ENCODE measurements at places on chromosomes 5 and 9.

- no peak for DNase-seq
These were observed 180.2 kb upstream of the EGFLAM start for GRCh38 chr5:38078161-38078560.

- DNase-seq, result no peak
These were observed 68.7 kb downstream of the PCDH1 start for GRCh38 chr5:141809380-141810096.

DNA sequence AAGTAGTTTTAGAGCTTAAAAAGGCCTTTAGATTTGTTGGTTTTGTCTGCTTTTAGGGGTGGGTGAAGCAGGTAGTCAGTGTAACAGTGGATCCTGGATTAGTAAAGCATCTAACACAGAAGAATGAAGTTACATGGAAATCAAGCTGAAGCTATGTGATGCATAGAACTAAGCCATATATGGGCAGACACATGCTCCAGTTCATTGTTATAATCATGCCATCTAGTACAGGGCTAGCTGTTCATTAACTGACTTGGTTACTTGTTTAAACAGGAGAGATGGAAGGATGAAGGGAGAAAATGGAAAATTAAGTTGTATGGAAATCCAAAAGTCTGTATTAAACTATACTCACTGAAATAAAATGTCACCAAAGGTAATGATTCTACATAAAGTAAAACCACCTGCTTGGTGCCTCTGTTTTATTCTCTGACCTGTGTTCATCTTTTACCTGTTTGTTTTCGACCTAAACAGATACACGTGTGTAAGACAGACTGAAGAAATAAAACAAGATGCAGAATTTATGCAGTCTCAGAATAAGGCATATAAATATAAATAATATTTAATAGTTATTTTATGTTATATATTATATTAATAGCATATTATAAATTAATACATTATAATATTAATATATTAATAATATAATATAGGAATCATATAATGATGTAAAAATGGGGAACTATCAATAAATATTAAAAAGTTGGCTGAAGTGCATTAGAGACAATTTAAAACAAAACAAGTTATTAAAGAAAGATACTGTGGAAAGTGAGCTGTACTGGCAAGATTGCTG lies 33.9 kb downstream of the MRPS30 start:
- DNase-seq, result no peak

- no peak for DNase-seq
These were observed 839.3 kb upstream of the ARRDC3 start for GRCh38 chr5:92222449-92222848.

GRCh38 chr9:130461218-130461630 lies 16.5 kb downstream of the ASS1 start:
- peak; percentile 77 for DNase-seq

DNA sequence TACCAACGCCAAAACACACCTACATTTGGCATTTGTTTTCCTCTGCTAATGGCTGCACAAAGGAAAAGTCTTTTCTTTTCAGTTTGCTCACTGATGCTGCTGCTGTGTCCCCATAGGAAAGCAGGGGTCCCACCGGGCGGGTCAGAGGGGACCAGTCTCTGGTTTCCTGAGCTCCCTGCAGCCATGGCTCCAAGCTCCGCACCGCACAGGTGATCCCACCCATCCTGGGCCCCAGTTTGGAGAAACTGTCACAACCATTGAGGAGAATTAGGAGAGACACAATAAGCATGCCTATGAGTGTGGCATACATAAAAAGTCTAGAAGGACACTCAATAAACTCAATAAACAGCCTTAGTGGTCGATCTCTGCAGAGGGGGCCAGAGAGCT lies 19.9 kb downstream of the MED10 start:
- no peak for DNase-seq

- no peak for DNase-seq
These were observed 77.5 kb downstream of the HSPA4 start for GRCh38 chr5:133129289-133129688.

DNA sequence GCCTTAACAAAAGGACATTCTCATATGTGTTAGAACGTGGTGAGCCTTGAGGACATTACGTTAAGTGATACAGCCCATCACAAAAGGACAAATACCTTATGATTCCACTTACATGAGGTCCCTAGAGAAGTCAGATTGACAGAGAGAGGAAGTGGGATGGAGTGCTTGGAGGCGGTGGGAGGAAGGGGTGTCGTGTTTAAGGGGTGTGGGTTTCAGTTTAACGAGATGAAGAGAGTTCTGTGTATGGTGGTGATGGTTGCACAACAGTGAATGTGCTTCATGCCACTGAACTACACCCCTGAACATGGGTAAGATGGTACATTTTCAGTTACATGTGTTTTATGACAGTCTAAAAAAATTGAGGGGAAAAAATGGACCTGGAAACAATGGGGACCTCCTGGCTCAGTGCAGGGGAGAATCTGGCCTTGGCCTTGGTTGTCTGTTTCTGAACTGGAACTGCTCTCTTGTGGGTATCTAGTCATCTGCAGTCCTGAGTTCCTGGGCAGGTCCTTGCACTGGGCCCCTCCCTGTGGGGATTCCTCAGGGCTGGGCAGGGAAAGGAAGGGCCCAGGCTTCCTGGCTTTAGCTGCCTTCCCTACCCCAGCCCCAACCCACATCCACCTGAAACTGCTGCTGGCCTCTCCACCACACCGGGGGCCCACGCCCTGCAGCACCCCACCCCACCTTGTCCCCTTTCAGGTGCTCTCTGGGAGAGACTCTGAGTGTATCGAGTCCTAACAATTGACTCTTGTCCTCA lies 17.8 kb downstream of the LRRC8A start:
- DNase-seq, result no peak

GRCh38 chr5:65867542-65868195 lies 58.7 kb upstream of the ERBIN start:
- no peak for DNase-seq

GRCh38 chr9:91489361-91489899 lies 65.8 kb upstream of the NFIL3 start:
- DNase-seq, result no peak

- DNase-seq, result no peak
These were observed 11.4 kb downstream of the HABP4 start for GRCh38 chr9:96461336-96461735.

DNA sequence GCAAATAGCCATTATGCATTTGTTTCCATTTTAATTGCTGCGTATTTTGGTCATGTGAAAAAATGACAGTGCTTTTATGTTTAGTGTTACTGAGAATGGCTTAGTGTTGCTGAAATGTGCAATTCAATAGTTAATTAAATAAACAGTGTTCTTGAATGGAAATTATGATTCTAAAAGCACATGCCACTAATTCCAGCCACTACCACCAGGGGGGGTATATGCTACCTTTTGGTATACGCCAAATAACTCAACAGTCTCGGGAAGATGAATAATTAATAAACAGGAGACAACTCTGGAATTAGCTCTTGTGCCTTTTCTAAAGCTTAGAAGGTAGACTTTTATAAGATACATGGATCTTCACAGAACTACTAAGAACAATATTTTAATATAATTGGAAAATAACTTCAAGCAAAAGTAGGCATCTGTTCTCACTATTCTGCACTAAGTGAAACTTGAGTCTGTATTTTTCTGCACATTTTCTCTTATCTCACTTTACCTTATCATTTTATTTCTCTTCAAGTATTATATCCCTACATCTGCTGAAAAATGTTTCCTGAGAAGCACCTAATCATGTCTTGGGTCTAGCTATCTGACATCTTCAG lies 83.5 kb upstream of the MINAR2 start:
- DNase-seq, result peak; percentile 16

DNA sequence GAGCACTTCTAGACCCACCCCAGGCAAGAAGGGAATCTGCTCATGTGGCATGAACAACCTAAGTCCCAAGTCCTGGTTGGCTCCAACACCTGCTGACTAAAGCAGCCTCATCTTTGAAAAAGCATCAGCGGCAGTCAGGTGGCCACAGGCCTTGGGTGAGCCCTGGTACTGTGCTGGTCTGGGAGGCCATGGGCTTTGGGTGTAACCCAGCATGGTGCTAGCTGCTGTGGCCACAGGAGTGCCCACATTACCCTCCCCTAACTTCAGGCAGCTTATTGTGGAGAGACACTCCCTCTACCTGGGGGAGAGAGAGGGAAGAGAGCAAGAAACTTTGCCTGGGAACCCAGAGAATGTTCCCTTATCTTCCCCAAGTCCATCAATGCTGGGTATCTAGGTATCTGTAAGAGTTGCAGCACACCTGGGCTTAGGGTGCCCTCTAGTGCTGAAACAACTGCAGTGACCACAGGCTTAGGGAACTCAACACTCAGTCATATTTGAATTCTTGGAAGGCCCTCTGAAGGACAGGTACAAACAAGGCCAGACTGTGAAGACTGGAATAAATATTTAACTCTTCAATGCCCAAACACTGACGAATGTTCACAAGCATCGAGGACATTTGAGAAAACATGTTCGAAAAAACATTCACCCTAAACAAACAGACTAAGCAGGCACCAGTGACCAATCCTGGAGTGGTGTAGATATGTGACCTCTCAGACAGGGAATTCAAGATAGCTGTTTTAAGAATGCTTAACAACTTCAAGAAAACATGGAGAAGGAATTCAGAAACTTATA lies 69.9 kb upstream of the OR2K2 start:
- no peak for DNase-seq

- no peak for DNase-seq
These were observed 33.1 kb downstream of the NNT start for GRCh38 chr5:43636076-43636475.

GRCh38 chr9:134670851-134671281 lies 29.3 kb downstream of the COL5A1 start:
- DNase-seq, result no peak

- no peak for DNase-seq
These were observed 81.9 kb upstream of the CTSL start for GRCh38 chr9:87643778-87644570.

DNA sequence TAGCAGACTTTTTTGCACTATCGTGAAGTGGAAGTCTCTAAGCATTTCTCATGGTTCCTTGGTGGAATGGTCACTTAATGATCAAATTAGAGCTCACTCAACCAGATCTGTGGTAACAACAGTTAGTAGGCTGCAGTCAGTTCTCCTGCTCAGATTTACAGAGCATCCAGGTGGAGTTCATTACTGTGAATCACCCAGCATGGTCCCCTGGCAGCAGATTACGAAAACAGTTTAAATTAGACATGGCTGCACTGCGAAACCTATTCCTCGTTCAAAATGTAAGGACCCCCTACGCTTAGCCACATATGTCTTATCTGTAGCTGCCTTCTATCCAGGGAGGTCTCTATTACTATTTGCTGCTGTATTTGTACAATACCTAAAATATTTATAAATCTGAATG lies 823.6 kb upstream of the ARRDC3 start:
- no peak for DNase-seq

- no peak for DNase-seq
These were observed 3.6 kb downstream of the GDNF start for GRCh38 chr5:37836235-37836591.

DNA sequence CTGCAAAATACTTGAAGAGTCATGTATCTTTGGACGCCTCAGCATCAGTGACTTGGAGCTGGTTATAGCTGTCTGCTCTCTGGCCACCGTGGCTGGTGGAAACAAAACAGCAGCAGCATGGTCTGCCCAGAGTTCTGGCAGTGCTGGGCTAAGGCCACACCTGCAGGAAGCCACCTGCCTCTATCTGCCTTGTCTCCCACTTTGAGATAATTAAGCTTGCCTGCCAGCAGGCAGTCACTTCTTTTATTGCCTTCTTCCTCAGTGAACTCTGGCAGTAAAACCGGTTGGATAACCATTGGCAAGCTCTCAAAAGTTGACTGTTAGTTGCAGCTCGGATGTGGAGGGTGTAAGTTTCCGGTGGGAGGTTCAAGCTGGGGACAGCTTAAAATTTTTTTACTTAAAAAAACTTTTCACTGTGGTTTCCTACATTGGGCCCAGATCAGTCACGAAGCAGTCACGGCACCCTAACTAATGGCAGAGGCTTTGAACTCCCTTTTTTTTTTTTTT lies 4.9 kb downstream of the SMIM3 start:
- peak; percentile 51 for DNase-seq

GRCh38 chr5:6464441-6464840 lies 15.8 kb downstream of the UBE2QL1 start:
- DNase-seq, result no peak

DNA sequence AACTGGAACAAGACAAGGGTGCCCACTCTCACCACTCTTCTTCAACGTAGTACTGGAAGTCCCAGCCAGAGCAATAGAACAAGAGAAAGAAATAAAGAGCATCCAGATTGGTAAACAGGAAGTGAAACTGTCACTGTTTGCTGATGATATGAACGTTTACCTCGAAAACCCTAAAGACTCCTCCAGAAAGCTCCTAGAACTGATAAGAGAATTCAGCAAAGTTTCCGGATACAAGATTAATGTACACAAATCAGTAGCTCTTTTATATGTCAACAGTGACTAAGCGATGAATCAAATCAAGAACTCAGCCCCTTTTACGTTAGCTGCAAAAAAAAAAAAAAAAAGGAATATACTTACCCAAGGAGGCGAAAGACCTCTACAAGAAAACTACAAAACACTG lies 306.6 kb downstream of the PLK2 start:
- DNase-seq, result no peak

GRCh38 chr5:95712347-95712958 lies 18.7 kb upstream of the RHOBTB3 start:
- DNase-seq, result no peak

- no peak for DNase-seq
These were observed 654 bp downstream of the RANBP6 start for GRCh38 chr9:6014670-6015270.

- no peak for DNase-seq
These were observed 39.0 kb downstream of the ITK start for GRCh38 chr5:157219491-157220271.

DNA sequence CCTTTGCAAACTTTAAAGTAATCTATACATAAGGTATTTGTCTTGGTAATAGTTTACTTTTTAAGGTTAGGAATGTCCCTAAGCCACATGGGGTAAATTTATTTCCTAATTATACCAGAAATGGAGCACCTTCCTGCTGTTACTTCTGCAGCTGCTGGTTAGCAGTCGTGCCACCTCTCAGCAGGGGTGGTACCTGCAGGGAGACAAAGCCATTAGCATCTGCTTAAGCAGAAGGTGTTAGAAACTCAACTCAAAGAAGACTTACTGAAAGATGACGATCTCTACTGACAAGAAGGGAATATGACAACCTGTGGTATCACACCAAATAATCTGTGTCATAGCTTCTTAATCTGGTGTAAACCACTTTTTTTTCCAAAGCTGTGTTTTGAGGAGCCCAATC lies 173.7 kb downstream of the BRINP1 start:
- DNase-seq, result no peak

Data from T-helper 9 cell (primary cell).